Muscle of arm (tissue), 14 donors: ENCODE measurements at places on chromosomes 11 and 22.

DNA sequence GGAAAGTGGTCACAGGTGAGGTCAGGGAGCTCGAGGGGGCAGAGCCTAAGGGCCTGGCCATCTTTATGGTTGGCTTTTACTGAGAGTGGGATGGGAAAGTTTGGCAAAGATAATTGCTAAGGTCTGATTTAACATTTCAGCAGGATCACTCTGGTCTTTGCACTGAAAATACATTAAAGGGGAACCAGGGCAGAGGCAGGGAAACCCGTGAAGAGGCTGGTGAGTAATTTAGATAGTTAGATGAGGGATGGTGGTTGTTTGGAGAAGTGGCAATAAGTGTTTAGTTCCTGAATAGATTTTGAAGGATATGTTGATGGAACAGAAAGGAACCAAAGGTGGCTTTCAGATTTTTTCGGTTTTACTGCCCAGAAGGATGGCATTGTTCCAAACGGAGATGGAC lies 50.8 kb downstream of the SCN3B start:
- no peak for DNase-seq

DNA sequence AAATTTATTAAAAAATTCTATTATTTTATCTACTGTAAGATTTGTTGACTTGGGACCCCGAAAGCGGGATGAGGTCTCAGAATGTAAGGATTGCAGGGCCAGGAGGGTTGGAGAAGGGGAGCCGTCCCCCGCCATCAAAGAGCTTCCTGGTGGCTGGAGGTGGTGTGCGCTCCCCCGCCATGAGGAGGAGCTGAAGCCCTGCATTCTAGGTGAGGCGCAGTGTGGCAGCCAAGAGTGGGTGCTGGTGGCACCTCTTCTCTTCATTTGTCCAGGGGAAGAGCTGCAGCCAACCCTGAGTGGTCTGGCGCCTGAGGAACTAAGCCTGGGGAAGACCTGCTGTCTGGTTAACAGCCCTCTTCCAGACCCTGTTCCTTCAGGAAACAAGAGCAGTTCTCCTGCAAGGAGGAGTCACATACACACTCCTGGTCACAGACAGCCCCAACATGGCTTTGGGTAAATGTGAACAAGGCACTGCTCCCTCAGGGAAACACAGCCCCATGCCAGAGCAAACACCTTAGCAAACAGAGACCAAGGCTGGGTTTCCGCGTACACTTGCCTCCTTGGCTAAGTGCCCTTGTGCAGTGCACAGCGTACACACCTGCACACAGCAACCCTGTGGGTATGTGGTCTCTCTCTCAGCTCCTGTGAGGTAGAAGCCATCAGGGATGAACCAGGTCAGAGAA lies 17.3 kb downstream of the RTN4RL2 start:
- DNase-seq, result no peak

DNA sequence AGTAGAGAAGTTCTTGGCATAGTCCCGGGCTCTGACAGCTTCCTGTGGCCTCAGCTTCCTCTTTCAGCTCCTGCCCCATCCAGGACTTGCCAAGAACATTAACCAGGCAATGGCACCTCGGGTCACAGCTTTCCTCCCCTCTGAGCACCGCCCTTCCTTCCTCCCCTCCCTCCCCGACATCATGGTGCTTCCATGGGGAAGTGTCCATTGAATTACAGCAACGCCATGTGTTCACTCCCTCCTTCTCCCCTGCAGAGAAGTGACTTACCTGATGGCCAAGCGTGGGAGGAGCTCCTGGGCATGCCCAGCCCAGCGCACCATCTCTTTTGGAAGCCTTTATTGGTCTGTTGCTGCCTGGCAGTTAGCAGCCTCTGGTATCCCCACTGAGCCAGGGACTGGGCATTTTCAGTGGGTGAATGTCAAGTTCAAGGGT lies 25.8 kb upstream of the DAGLA start:
- no peak for DNase-seq

DNA sequence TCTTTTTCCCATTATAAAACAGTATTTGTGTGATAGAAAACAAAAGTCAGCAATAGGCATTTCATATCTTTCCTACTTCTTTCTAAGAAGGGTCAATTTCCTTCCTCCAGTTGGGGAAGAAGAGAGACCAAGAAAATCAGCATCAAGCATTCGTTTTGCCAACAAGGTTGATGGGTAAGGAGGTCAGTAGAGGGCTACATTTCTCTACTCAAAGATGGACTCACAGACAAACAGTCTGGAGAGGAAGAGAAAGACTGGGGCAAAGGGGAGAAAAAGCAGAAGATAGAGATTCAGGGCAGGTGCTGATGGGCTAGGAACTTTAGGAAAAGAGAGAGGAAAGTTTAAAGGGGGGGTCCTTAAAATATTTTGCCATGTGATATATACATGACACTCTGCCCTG lies 8.6 kb upstream of the MTNR1B start:
- DNase-seq, result no peak

DNA sequence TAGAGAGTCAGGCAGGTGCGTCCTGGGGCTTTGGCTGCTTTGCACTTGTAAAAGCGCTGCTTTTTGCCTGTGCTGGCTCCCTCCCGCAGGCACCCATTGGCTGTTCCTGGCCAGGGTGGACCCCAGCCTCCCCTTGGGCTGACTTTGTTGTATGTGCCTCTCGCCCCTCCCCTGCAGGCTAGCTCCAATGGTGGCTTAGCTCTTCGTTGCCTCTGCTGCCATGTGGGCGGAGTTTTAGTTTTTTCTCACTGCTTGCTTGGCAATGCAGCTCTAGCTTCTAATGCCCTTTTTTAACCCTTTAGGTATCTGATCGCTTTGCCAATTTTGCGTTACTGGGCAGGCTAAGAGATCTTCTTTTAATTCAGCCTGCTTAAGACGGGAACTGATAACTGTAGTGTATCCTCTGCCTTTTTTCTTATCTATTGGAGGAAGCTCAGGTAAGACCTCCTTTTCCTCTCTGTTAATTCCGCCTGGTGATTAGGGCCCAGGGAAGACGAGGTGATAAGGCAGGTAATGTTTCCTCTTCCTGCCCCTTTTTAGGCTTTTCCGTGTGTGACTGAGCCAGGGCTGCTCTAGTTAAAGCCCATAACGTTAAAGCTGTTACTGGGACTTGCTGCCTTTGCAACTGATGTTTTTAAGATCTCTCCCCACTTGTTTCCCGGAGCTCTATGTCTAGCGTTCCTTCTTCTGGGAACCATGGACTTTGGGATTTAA lies 11.7 kb upstream of the GLYATL1 start:
- DNase-seq, result peak; percentile 23

DNA sequence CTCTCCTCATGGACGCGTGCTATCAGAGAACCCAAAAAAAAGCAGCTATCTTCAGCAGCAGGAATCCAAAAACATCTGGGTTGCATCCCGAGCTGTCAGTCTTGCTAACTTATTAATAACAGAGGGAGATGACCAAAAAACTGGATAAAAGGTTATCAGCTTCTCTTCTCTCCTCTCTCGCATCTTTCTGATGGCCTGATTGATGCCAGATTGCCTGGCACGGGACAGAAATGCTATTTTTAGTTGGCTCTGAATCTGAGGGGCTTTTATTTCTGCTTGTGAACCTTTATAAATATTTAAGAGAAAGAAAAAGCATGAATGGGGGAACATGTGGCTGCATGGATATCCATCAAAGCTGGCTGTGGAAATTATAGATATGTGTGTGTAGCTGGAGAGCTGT lies 230.3 kb downstream of the ETS1 start:
- no peak for DNase-seq
